ENCODE measurements at places on chromosomes 4 and X.

DNA sequence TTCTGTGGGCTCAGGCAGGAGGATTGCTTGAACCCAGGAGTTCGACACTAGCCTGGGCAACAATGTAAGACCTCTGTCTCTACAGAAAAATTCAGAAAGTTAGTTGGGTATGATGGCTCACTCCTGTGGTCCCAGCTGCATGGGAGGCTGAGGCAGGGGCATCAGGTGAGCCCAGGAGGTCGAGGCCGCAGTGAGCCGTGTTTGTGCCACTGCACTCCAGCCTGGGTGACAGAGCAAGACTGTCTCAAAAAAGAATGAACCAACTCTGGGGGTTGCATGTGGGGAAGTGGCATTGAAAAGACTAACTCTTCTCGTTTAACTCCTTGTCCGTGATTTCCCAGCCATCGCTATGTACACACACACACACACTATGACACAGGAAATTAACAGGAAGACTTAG, 26.9 kb downstream of the ENOPH1 start:
- no peak for DNase-seq

- DNase-seq = no peak
Observed at GRCh38 chr4:47640911-47641310, 155.8 kb downstream of the ATP10D start.

DNA sequence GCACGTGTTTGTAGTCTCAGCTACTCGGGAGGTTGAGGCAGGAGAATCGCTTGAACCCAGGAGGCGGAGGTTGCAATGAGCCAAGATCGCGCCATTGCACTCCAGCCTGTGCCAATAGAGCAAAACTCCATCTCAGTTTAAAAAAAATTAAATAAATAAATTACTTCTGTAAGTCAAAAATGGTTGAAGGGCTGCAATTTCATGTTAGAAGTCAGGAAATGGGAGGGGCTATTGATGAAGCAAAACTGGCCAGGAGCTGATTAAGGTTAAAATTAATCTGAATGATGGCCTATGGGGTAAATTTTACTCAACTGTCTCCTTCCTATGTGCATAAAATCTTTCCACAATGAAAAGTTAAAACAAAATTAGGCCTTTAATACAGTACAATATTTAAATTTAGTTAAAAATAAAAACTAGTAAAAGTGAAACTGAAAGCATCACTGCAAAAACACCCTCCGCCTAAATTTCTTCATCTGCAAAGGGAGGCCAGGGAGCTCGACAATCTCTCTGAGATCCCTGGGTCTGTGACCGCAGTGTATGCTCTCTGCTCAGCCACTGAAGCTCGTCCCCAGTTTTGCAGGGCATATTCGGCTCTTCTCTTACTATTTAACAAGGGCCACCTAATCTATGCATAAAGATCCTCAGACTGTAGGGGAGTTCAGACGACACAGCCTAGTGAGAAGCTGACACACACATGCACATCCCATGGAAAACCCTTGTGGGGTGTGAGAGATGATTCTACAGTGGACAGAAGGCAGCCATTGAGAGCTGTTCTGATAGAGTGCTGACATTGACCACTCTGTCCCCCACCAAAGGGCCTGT, 57.2 kb downstream of the IRF2 start:
- DNase-seq = no peak

DNA sequence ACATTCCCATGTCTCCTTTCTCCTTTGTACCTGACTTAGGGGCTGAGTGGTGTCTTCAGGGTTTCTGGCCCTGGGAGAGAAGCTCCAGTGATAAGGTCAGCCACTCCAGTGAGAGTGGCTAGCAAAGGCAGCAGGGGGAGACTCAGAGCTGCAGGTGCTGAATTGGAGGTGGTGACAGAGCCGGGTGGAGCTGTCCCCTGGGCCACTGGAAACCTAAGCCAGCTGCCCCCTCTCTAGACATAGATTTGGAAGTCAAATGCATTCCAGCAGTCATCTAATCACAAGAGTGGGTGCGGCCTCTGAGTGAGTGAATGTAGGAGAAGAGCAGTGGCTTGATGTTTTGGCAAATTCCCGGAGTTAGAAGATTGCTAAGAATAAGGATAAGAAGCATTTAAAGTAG, 28.5 kb downstream of the TRIM2 start:
- peak; percentile 15 for DNase-seq

- DNase-seq = peak; percentile 29
Observed at GRCh38 chr4:152920768-152921167, 15.4 kb upstream of the FHDC1 start.

DNA sequence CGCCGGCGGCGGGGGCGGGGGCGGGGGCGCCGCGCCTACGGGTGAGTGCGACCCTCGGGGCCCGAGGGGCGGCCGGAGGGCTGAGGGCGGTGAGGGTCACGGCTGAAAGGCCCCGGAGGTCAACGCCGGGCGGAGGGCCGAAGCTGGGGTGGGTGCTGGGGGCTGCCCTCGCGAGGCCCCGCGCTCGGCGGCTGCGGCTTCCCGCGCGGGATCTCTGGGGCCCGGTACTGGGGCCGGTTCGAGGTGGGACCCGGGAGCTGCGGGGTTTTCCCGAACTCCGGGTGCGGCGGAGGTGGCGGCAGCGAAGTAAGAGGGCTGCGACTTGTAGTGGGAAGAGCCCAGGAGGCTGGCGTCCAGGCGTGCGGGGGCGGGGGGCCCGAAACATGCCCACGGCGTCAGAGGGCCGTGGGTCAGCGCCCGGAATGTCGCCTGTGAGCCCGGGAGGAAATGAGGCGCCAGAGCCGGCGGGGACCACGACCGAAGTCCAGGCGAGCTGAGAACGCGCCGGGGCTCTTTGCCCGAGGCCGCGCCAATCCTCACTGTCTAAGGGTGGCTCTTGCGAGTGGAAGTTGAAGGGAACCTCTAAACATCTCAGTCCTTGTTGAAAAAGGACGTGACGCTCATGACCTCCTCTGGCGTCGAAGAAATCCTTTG, 407 bp downstream of the IL13RA1 start:
- DNase-seq = no peak

DNA sequence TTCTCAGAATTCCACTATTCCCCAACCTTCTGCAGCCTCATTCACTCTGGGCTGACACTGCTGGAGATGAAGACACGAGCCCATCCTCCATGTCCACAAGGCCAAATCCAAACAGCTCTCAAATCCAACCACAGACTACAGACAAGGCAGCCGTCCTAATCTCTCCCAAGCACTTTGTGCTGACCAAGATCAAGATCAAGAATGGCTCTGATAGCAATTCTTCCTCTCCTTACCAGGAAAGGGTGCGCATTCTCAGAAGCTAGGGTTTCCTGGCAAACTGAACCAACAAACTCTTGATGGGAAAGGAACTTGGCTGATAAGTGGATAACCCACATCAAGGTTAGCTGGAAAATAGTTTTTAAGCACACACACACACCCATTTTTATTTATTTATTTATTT, 26.5 kb downstream of the RELL1 start:
- no peak for DNase-seq

GRCh38 chr4:8850074-8850829, 21.4 kb downstream of the HMX1 start:
- no peak for DNase-seq

- no peak for DNase-seq
Observed at GRCh38 chrX:16852617-16853179, 17.5 kb downstream of the RBBP7 start.

GRCh38 chrX:109732807-109733612, at the start of gene ACSL4:
Gene ACSL4 (minus strand): TSS chrX:109733257. CDS start chrX:109683363, 49,894 bp downstream.
- DNase-seq = peak; percentile 71

GRCh38 chr4:71211748-71212147, 127.1 kb upstream of the SLC4A4 start:
- DNase-seq = no peak

DNA sequence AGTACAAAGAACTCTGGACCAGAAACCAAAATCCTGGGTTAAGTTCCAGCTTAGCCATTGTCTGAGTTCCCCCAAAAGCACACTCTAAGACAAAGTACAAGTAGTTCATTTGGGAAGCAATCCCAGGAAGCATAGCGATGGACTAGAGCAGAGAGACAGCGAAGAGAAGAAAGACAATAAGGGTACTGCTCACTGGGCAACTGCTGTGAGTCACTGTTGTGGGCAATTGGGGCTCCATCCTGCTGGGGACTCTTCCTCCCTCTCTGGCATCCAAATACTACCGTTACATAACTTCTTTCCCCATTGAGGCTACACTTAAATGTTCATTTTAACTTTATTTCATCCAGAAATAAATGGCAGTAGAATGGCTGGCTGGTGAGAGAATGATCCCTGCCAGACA, 14.1 kb downstream of the SRPX start:
- no peak for DNase-seq

- DNase-seq = no peak
Observed at GRCh38 chr4:127622621-127622920, 10.2 kb upstream of the INTU start.

DNA sequence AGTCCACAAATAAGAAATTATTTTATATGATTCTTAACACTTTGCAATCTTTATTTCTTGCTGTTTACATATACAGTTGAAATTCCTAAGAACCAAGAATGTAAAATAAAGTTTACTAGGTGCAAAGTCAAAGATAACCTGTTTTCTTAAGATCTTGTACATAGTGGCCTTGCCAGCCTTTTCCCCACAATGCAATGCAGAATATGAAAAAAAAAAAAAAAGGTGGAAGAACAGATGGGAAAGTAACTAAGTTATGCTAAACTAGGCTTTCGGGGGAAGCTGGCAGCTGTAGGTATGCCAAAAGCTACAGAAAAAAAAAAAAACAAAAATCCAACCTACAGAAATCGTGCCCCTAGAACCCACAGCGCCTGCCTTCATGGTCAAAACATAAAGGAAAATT, 1588.4 kb downstream of the STIM2 start:
- DNase-seq = no peak

GRCh38 chr4:3873408-3874027, 107.3 kb downstream of the ADRA2C start:
- no peak for DNase-seq

DNA sequence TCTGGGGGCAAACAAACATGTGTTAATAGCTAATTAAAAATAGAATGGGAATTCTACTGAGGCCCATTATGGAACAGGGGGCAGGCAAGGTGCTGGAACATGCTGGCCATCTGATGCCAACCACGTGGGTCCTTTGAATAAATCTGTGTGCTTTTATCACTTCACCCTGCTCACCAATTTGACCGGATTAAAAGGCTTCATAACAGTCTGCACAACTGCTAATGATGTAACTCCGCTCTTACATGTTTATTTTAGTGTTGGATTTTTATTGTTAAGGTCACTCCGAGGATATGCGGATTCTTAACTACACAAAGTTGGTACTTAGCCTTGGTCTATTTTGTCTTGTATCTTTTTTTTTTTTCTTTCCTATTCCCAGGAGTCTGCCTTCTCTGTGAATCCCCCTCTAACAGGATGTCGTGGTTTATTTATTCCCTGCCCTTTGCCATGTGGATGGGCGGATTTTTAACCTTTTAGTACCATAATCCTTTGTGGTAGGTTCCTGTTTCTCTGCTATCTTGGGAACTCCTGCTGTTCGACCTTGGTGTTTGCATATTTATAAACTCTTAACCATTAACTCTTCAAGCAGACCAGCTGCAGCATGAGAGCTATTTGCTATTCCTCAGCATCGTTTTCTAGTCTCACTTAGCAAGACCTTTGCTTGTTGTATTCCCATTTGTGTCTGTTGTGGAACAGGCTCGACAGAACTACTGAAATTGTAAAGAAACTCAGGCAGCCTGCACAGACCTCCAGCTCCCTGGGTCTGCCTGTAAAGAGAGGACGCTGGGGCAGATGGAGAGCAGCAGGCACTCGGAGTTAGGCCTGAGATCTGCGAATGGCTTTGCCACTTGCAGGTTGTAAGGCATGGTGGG, 38.0 kb downstream of the TRIM2 start:
- DNase-seq = no peak

GRCh38 chr4:137370679-137371078, 161.6 kb downstream of the PCDH18 start:
- DNase-seq = no peak

GRCh38 chr4:39855909-39856512, 121.7 kb downstream of the PDS5A start:
- DNase-seq = no peak

DNA sequence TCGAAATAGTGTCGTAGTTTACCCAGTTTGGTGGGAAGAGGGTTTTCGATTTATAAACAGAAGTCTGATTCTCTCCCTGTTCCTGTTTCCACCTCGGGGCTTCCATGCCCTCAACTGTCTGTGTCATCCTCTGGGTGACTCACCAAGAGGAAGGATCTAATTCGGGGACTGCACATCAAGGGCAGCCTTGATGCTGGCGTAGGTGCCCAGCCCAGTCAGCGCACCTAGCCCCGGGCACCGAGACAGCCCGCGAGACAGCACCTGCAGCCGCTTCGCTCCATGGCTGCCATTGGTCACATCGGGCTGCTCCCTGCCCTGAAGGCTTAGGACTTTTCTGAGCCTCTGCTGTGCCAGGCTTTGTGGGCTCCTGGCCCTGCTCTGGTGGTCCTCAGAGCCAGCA, 7.7 kb downstream of the ABCD1 start:
- DNase-seq = no peak

DNA sequence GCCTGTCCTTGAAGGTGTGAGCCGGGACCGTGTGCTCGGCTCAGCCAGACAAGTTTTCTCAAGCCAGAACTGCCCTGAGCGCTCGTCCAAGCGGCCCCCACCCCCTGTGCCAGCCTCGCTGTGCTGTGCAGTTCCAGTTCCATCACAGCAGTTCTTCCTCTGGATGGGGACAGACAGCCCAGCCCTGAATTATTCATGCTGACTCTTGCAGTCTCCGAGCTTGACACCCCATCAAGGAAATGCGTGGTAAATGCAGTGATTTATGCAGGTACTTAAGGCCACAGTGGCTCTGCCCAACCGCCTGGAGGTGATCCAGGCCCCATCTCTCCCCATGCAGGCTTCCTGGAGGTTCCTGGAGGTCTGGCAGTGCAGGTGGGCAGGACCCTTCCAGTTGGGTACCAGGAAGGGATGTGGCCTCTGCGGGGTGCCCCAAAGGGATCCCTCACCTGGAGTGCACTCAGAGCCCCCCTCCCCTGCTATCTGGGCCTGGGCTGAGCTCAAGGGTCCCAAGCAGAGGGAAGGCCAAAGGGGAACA, 44.8 kb upstream of the HMX1 start:
- no peak for DNase-seq

Data from SK-N-DZ (cell line).